OCI-LY7 (cell line): ENCODE measurements at places on chromosomes 4 and X. TPM values are rescaled to one million over a fixed set of nuclear protein-coding genes. Genes with fewer than 3 reads are reported as not detected.

DNA sequence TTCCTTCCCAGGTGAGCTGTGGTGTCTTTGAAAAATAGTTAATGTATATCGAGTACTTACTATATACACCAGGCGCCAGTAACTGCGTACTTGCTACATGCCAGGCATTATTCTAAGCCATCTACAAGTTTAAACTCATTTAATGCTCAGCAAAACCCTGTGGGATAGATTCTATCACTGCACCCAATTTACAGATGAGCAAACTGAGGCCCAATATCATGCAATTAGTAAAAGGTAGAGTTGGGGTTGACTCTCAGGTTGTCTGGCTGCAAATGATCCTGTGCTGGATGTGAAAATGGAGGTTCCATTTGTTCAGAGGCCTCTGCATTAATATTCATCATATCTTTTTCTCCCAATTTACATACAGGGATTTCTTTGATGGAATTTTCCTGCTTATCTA is 17.6 kb downstream of the NKX3-2 start:
- DNase-seq: no peak

DNA sequence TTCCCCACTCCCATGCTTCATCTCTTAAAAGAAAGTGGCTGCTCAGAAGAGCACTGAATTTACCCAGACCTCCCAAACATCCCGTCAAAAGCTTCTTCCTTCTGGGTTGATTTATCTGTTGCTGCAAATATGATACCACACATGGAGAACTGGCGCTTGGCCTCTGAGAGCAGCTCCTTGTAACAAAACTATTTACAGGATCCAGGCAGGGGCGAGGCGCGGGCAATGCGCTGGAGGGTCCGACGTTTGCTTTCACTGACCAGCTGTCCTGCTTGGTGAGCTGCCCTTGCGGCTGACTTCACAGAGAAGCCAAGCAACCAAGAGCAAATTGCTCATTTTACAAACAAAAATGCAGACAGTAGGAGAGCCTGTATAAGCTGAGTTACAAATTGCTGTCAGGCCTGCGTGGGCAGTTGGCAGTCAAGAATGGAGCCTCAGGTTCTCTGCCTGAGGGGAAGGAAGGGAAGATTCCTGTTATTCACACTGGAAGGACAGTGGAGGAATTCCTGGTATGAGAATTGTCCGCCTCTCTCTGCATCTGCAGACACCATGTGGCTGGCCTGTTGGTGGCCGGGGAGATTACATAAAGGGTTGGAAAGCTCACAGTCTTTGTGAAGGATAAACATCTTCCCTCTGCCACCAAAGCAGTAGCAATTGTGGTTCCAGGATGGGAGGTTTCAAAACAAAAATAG is 192.2 kb upstream of the LEF1 start:
- DNase-seq: no peak

- DNase-seq: no peak
Measured at GRCh38 chr4:70508801-70509200, 9.6 kb upstream of the AMTN start.

GRCh38 chrX:106927023-106927422 is 6.8 kb downstream of the CLDN2 start:
- no peak for DNase-seq

- DNase-seq: no peak
Measured at GRCh38 chr4:176668324-176668723, 124.4 kb downstream of the VEGFC start.

GRCh38 chr4:185881430-185881829 is 69.4 kb upstream of the SORBS2 start:
- DNase-seq: no peak

DNA sequence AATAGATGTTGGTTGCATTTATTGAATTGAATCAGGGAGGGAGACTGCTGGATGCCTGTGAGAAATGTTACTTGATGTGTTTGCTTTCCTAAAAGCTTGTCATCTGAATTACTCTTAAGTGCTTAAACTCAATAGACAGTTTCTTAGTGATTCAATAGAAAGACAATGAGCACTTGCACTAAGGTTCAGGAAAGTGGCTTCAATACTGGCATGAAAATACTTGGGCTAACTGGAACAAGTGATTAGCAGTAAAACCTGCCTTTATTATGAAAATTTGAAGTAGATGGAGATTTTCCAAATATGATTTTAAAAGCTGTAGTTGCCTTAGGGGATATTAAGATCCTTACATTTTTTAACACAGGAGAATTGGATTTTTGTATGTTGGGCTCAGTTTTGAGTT is 123.3 kb downstream of the RNF150 start:
- no peak for DNase-seq

- no peak for DNase-seq
Measured at GRCh38 chr4:38738940-38739803, 43.6 kb downstream of the TLR10 start.

DNA sequence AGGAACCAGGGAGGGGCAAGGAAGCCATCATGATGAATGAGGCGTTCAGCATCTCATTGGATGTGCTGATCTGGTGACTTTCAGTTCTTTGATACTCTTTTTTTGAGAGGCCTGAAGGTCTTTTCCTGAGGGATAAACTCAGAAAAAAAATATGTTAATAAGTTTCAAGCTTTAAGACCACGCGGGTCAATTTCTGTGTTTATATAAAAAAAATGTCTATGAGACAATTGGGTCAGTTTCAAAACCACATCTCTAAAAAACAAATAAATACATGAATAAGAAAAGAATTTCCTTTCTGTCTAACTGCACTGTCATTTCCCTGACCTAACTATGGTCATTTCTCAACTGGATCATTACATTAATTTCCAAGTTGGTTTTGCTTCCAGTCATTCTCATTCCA is 62.6 kb downstream of the TRIML1 start:
- no peak for DNase-seq

DNA sequence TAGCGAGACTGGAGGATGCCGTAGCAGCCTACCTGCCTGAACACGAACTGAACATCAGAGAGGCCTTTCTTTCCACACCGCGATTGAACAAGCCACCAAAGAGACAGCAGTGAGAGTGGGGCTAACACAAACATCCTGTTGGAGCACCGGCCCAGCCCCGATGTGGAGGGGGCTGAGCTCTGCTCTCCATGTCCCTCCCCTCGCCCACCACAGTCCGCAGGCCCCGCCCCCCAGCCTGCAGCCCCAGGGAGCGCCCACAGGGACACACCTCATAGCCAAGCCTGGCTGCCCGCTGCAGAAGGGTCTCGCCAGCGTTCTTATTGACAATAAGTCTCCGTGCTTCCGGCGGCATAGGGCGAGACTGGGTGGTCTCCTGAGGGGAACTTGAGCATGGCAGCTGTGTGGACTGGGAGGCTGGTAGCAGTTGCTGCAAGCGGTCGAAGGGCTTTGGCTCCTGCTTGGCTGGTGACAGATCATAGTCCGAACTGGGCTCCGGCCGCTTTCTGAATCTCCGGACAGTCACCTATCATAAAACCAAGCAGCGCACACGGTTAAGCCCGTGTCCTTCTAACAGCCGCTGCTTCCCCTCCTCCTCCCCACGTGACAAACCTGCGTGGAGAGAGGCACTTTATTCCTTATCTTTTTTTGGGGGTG is 35.8 kb downstream of the BCOR start:
- no peak for DNase-seq

DNA sequence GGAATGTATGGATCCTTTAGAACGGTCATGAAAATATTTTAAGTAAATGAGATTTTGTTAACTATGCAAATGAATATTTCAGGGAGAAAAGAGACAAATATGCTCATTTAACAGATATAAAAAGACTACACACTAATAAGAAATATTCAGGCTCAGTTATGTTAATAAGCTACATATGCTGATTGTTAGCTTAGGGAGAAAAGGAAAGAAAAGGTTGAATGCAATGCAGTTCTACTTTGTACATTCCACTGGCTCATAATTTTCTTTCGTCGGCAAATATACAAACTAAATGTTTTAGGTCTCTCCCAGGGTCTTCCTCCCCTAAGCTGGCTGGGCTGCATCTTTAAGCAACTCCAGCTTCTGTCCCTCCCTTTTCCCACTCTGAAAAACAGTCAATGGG is 2.7 kb upstream of the RTL3 start:
- no peak for DNase-seq

DNA sequence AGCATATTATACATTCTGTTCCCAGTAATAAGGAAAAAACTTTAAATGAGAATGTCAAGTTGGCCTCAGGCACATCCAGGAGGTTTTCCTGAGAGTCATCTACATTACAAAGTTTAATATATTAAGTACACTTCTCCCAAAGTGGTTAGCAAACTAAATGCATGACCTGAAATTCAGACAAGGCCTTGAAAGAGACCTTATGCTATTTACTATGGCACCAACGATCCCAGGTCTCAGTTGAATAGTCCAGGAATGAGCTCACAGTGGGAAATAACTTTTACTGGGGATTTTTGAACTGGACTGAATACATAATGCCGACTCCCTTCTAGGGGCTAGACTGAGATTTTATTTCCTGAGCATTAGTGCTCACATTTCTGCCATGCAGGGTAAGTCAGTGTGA is 1577.5 kb upstream of the PCDH7 start:
- no peak for DNase-seq

DNA sequence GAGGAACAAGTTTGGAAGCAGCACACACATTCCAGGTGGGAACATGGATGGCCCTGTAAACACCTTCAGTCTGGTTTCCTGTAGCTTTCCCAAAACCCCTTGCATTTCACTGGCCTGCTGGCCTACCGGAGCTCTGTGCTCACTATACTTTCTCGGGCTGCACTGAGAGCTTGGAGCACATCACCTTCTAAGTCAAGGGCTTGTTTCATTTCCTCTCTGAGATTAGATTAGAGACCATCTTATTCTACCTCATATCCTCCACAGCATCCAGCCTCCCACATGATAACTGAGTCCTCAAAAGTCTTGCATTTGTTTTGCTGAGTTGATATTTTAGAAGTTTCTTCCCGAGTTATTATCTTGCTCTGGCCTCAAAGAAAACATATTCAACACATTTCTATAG is 147.7 kb downstream of the RASL11B start:
- peak; percentile 3 for DNase-seq

DNA sequence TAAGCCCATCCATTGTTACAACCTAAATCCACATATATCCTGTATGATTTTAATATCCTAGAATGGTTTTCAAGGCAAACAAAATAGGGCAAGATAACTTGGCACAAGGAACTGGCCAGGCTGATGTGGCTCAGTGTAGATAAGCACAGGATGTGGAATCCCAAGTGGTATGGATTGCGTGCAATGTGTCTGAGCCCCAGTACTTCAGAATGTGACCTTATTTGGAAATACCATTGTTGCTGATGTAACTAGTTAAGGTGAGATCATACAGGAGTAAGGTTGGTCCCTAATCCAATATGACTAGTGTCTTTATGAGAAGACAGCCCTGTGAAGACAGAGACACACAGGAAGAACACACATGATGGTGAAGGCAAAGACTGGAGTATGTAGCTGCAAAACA is 72.4 kb downstream of the IL21 start:
- DNase-seq: no peak

DNA sequence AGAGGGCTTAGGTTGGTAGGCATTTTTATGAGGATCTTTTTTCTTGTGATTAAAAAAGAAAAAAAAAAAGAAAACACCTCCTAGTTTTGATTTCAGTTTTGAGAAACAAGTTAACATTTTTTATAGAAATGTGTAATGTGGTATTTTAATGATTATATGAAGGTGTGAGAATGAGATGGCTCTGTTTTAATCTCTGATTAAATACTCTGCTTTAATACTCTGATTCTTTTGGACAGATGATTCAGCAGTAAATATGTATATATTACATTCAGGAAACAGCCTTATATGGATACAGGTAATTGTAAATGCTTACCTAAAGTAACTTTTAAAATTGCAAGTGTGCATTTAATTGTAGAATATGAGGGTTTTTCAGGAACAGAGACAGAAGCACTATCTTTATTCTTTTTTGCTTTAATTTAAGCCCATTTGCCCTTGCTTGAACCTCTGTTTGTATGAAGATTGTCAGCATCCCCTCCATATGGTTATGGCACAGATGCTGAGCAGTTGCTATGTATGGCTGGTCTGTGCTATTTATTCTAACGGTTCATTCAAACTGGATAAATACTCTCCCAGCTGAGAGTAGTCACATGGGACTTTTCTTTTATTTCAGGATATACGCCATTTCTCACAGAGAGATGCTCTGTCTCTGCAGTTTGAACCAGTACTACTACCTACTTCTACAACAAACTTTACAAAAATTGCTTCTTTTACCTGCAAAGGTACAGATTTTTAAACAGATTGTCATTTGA is 101.0 kb upstream of the TLR2 start:
- DNase-seq: no peak

GRCh38 chr4:89539797-89540711 is 232.5 kb upstream of the GPRIN3 start:
- no peak for DNase-seq

GRCh38 chrX:70062961-70063550 is 799 bp downstream of the OTUD6A start:
- DNase-seq: no peak

DNA sequence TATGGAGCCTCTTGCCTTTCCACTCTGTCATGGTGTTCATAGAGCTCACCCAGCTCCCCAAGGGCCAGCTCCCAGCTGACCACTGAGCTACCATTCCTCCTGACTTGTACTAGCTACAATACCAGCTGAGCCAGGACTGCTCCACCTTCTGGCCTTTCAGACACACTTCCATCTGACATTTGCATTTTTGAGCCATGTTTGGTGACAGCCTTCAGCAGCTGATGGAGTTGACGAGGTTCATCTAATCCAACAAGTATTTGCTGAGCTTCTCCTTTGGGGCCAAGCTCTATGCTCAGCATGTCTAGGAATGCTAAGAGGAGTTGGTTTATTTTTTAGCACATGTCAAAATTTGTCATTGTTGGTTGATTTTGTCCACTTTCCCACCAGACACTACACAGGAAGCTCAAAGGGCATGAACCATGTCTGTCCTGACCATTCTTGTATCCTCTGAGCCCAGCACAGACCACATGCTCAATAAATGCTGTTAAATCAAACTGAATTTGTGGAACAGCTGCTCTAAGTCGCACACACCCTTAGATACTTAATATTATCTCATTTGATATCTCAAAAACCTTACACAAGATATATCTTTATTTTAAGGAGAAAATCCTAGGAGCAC is 142.6 kb upstream of the PPARGC1A start:
- peak; percentile 10 for DNase-seq

DNA sequence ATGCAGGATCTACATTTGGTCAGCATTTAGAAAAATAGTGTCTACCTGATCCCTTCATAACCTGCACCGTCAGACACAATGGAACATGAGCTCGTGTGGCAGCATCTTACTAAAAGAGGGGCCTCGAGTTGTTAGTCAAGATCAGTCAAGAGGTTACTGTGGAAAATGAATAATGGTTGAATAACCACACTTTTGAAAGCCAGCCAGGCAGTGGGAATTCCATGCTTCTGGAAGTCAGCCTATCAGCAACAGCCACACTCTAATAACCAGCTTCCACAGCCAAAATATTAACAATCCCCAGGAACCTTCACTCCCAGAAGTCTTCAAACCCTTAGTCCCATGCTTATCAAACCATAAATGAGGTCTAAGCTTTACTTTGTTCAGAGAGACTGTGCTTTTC is 234.3 kb downstream of the HS3ST1 start:
- DNase-seq: no peak

GRCh38 chr4:185839194-185839712 is 27.3 kb upstream of the SORBS2 start:
- no peak for DNase-seq

- DNase-seq: peak; percentile 84
Measured at GRCh38 chr4:7070729-7071511, 3.1 kb upstream of the GRPEL1 start.

- DNase-seq: no peak
Measured at GRCh38 chr4:169051761-169052593, 41.9 kb upstream of the CBR4 start.

The SSX4B gene
- total RNA-seq: not detected in 2 replicates

The PCSK1N gene
- total RNA-seq: not detected in 2 replicates

The ADH4 gene
- not detected in 2 replicates for total RNA-seq

The KCTD8 gene
- not detected in 2 replicates for total RNA-seq

The MAGEB2 gene
- not detected in 2 replicates for total RNA-seq

The NDST3 gene
- not detected in 2 replicates for total RNA-seq

The RAB9A gene
- total RNA-seq: 9.4 and 11.7 TPM in 2 replicates

The FGF2 gene
- 0.53 and 0.85 TPM in 2 replicates for total RNA-seq

The PLP1 gene
- total RNA-seq: not detected in 2 replicates
